Caki2 (cell line): ENCODE measurements at places on chromosomes 6 and 20. TPM values are rescaled to one million over a fixed set of nuclear protein-coding genes. Genes with fewer than 3 reads are reported as not detected.

DNA sequence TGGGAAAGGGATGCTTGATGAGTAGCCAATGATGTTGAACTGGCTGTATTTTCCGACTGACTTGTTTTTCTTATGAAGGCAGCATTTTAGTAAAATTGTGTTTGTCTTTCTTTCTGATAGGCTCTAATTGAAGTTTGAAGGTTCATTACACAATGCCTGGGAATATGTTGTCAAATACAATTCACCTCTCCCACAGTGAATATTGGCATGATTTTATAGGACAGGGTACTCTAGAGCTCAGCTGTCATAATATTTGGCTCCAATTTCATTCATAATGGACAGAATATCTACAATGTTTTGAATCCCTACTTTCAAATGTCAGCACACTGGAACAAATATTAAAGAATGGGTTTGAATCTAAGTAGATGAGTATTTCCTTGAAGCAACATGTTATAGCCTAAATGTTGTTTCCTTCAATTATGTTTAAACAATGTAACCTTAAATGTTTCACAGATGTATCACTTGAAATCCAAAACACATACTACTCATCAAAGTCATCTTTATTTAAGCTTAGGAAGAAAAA, 81.4 kb downstream of the LAMA2 start:
- DNase-seq = no peak

DNA sequence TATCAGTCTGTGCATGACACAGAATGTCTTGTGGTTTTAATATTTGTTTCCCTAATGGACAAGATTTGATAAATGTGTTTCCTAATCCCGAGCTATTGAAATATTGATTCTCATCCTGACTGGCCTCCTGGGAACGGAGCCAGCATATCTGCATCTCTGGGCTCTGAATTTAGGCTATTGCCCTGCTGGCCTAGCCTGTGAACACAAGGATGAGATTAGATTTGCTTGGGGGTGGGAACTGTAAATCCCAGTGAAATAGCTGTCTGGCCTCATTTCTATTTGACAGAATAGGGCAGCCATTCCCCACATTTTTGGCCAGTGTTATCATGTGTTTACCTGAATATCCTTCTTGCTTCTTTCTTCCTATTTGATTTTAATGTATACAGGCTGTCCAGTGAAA, 198.4 kb upstream of the SOX4 start:
- DNase-seq = no peak

GRCh38 chr20:35757098-35757705, 14.6 kb upstream of the PHF20 start:
- no peak for DNase-seq

DNA sequence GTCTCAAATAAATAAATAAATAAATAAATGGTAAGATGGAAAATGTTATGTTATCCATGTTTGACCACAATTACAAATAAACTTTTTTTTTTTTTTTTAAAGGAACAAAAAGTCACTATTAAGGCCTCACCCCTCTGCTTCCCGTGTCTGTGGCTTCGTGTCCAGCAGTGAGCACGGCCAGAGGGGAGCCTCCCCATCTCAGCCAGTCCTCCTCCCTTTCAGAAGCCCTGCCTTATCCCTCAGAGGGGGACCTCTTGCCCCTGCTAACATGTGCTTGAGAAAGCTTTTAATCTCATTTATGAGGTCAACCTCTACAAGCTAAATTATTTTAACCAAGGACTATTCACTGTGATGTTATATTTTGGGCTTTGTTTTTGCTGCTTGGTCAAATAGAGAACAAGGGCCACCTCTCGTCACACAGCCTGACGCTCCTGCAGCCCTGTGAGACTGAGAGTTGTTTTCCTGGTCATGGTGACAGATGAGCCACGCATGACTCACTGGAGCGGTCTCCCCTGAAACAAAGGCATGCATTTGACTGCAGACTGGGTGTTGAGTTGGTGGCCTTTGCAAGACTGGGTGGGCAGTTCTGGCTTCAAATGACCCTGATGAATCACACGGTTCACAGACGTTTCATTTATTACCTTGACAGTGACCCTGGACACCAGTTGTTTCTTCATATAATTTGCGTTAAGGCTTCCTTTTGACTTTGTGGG, 131.8 kb downstream of the TIAM2 start:
- peak; percentile 99 for DNase-seq

GRCh38 chr6:155483858-155484257, 28.2 kb upstream of the NOX3 start:
- DNase-seq = no peak

DNA sequence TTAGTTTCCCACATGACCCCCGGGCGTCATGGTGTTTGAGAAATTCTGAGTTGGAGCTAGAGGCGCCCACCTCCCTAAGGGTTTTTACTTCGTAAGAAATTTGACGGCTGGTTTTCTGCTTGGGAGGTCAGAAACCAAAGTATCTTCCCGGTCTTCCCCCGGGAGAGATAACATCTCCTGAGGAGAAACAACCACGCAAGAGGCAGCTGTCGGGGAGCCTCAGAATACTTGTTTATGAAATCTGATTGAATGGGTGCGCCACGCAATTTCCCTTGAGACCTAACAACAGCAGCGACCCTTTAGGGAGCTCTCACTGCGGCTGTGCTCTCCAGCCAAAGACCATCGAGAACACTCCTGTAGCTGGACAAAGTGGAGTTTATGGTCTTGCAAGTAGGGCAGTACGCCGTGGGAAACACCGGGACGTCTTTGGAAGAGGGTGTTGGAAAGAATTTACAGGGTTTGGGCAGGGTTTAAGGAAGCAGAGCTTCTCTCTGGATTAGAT, 608 bp upstream of the EIF2S2 start:
- DNase-seq = no peak

DNA sequence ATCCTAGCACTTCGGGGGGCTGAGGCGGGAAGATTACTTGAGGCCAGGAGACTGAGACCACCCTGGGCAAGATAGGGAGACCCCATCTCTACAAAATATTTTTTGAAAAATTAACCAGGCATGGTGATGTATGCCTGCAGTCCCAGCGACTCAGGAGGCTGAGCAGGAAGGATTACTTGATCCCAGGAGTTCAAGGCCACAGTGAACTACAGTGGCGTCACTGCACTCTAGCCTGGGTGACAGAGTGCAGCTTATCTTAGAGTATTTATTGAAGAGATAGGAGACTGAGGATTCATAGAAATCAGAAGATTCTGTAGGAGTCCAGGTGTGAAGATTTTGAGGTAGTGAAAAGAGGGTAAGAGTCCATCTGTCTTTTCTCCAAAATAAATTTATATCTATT, 45.0 kb downstream of the SLC17A5 start:
- no peak for DNase-seq

GRCh38 chr6:114452785-114453401, 110.1 kb upstream of the HS3ST5 start:
- DNase-seq = no peak

GRCh38 chr6:118537574-118537973, 10.5 kb upstream of the PLN start:
- DNase-seq = no peak

The SYS1 gene
- 59.1 and 84.9 TPM in 2 replicates for total RNA-seq
